Activated CD8-positive, alpha-beta memory T cell treated with anti-CD3 and anti-CD28 coated beads for 48 hours (primary cell): ENCODE measurements at places on chromosomes 16 and 17.

DNA sequence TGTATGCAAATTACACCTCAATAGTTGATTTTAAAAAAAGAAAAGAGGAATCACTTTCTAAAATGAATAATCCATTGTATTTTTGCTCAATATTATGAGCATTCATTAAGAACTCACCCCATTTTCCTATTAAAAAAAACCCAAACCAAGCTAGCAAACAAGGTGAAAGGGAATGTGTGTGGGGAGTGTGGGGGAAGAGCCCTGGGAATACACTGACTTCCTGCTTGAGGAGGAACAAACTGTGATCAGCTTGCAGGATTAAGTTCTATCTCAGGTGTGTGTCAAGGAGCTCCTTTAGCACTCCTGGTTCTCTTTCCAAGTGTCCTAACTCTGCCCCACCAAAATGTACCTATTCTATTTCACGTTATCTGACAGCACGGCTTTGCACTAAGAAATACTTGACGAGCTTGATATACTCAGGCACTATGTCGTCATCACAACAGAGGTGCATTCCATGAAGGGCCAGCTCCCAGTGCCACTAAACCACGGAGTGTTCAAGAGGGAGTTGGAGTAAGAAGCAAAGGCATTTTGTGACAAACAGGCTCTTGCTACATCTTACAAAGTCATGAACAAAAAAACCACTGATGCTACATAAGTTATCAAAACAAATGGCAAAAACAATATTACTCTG lies 73.2 kb downstream of the MYH10 start:
- DNase-seq: no peak

- DNase-seq: peak; percentile 51
Observed at GRCh38 chr17:56834380-56835263, 671 bp downstream of the DGKE start.

- DNase-seq: peak; percentile 49
Observed at GRCh38 chr16:69131839-69132423, 457 bp downstream of the CHTF8 start.

GRCh38 chr16:4313563-4314531 lies 2.0 kb upstream of the GLIS2 start:
- DNase-seq: no peak

DNA sequence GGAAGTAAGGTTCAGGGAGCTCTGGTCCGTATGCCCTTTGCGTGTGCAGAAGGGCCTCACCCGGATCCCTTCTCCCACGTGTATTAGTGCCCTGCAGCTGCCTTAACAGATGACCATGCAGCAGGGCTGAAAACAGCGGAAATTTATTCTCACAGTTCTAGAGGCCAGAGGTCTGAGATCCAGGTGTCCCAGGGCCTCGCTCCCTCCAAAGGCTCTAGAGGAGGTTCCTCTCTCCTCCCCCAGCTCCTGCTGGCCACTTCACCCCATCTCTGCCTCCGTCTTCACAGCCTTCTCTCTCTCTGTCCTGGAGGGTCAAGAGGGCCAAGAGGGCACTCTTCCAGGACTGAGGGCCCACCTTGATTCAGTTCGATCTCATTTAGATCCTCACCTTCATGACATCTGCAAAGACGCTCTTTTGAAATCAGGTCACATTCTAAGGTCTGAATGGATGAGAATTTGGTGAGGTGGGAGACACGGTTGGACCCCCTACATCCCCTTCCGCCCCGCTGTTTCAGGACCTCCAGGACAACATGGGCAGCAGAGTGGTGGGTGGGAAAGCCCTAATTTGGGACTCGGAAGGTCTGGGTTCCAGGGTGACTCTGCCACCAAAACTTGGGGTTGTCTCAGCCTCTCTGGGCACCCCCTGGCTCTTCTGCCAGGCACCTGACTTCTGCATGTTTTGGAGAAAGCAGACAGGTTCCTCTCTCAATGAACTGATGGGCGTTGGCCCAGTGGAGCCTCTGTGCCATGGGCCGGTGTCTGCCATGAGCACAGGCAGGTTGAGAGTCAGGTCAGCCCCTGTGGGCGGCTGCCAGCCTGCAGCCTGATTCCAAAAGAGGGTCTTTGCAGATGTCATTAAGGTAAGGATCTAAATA lies 361.2 kb downstream of the SEC14L1 start:
- no peak for DNase-seq

- no peak for DNase-seq
Observed at GRCh38 chr16:28858421-28858820, 5.2 kb upstream of the SH2B1 start.

DNA sequence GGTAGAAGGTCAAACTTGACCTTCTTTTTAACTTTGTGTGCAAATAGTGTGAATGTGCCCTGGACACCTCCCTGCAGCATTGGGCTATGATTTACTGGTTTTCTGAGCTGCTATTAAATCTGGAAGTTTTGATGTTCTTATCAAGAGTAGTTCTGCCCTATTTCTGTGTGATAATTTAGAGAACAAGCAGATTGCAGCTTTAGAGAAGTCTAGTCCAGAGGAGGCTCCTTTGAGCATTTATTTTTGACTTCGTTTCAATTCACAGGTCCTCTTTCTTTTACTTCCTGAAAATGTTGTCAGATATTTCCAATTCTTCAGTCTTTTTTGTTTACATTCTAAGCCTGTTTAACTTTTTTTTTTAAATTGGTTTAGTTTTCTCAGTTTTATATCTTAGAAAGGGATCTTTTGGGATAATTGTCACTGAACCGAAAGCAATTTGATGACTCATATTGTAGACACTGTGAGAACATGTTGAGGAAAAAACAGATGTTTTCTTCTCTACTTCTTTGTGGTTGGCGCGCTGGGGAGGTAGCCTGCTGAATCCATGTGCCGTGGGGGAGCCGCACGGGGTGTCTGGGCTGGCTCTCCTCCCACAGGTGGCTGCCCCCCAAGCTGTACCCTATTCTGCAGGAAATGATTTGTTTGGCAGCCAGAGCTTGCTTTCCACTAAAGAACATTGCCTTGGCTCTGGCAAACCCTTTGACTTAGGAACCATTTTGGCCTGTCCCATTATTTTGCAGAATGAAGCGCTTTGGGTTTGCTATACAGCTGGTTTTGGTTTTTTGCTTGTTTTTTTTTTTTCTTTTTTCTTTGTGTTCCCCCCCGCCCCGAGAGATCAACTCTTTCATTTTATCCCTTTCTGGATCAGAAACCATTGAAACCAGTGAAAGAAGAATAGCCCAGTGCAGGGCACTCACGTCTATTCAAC lies 53.4 kb downstream of the MFSD11 start:
- DNase-seq: no peak

DNA sequence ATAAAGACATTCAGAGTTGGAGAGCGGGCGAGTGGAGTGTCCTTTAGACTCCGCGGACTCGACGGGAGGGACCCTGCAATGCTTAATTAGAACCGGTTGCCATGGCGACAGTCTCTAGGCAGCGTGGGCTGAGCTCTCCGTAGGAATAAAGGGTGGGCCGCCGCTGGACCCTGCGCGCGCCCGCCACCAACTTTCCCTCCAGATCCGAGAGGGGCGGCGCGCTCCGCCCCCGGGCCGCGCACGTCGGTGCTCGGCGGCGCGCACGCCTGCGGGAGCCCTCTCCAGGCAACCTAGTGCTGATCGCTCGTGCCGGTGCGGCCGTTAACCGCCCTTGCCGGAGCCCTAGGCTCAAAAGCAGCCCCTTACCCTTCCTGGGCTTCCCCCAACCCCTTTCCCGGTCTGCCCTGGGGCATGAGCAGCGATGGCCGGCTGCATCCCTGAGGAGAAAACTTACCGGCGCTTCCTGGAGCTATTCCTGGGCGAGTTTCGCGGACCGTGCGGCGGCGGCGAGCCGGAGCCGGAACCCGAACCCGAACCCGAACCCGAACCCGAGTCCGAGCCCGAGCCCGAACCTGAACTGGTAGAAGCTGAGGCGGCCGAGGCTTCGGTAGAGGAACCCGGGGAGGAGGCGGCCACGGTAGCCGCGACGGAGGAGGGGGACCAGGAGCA lies at the start of gene PPM1E:
Gene PPM1E (plus strand): TSS at position 278 of the 669 bp plus-strand sequence.
- peak; percentile 9 for DNase-seq

- no peak for DNase-seq
Observed at GRCh38 chr17:20084621-20085282, 75.6 kb downstream of the SPECC1 start.

GRCh38 chr16:12020009-12020408 lies 43.5 kb downstream of the SNX29 start:
- DNase-seq: no peak

GRCh38 chr16:84828322-84828721 lies 8.5 kb downstream of the CRISPLD2 start:
- no peak for DNase-seq

DNA sequence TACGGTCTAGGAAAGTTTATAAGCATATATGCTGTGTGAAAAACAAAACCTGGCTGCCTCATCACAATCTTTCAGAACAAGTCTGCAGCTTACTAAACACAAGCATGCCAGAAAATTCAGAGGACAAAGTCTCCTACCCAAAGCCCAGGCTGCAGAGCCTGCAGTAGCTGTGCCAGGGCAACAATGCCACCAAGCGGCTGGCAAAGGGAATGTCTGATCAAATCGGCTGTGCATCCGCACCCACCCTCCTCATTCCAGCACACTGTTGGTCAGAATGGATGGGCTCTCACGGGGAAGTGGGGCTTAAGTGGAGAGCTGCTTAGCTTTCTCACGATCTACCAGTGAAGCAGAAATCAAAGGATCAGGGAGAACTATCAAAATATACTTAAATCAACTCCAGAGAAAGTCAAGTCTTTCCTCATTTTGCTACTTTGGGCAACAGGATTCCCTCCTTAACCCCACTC lies 73.5 kb downstream of the CYTH1 start:
- DNase-seq: no peak

GRCh38 chr16:58418601-58419000 lies 26.3 kb downstream of the GINS3 start:
- DNase-seq: no peak

DNA sequence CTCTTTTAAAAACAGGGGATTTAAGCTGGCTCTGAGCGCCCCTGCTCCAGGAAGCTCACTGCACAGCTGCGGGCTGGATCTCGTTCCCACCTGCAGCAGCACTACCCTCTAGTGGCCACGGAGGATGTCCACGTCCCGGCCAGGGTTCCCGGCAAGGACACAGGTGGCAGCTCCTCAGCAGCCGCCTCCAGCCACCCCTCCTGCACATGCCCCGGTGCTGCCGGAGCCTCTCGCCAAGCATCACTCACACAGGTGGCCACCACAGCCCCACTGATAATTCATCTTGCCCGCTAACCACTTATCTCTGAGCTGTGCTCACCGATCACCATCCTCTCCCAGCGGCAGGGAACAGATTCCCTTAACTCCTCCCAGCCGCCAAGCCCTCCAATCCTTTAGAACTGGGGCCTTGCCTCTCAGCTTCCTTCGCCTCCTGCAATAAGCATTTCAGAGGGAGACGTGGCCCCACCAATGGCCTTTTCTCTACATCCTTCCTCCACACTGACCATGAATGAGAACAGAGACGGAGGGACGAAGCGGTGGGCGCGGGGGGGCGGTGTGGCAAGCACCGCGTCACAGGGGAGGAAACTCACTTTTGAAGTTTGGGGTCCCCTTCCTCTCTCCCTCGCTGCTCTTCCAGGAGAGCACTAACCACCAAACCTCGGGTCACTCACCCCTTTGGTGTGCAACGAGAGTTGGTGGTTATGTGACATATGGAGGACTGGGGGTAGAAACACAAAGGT lies 222.1 kb downstream of the RBFOX3 start:
- DNase-seq: no peak

GRCh38 chr17:58059141-58059540 lies 24.1 kb upstream of the DYNLL2 start:
- no peak for DNase-seq

DNA sequence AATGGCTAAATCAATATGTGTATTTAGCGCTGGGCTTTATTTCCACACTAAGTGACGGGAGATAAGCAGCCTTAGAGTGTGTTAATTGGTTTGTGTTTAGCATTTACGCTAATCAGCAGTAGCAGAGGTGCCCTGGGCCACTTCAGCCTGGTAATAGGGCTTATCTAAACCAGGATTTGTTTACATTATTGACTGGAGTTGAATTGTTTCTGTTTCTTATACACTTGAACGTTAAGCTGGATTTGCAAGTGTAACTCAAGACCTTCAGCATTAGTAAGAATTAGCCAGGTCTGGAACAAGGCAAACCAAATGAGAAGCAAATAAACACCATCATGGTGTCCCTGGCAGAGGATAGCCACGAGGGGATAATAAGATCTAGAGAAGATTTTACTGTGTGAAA lies 313.6 kb downstream of the HS3ST4 start:
- no peak for DNase-seq

- DNase-seq: no peak
Observed at GRCh38 chr17:75831032-75831571, 13.1 kb downstream of the UNC13D start.

DNA sequence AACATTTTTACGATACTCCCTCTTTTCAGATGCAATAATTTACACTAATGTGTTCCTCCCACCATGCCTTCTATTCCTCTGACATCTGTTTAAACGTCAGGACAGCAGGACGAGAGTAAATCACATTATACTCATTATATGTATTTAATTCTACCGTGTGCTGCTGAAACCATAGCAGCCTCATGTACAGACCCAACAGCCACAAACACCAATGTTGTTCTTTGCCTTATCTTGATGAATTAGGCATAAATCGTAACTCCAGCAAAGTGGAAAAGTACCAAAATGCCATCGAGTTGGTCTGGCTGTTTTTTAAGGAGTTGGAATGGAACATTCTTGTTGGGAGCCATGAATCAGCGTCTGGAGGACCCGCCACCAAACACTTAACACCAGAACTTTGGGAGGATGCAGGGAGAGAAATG lies 82.9 kb upstream of the FOXF1 start:
- no peak for DNase-seq

DNA sequence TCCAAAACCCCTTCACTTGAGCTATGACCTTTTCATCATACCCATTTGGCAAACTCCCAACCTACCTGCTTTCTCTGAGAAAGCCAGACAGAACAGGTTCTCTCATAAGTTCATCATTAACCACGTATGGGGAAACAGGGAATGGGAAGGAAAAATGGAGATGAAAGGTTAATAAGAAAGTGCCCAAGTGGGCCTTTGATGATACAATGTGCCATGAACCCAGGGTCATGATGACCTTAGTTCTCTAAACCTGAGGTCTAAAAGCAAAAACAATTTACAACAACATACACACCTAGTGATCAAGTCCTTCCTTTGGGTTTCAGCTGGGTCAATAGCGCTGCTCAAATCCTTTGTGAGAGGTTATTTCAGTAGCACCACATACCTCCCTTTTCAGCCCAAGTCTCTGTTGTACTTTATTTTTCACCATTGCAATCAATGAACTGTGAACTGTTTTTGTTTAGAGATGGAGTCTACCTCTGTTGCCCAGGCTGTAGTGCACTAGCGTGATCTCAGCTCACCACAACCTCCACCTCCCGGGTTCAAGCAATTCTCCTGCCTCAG lies 14.5 kb upstream of the RANGRF start:
- no peak for DNase-seq

GRCh38 chr16:21685034-21685455 lies 21.3 kb downstream of the OTOA start:
- DNase-seq: no peak
